ENCODE measurements at places on chromosomes 4 and X.

- DNase-seq = no peak
Measured at GRCh38 chrX:148620023-148620422, 119.6 kb downstream of the AFF2 start.

- DNase-seq = no peak
Measured at GRCh38 chr4:184382189-184382846, 92.0 kb downstream of the IRF2 start.

DNA sequence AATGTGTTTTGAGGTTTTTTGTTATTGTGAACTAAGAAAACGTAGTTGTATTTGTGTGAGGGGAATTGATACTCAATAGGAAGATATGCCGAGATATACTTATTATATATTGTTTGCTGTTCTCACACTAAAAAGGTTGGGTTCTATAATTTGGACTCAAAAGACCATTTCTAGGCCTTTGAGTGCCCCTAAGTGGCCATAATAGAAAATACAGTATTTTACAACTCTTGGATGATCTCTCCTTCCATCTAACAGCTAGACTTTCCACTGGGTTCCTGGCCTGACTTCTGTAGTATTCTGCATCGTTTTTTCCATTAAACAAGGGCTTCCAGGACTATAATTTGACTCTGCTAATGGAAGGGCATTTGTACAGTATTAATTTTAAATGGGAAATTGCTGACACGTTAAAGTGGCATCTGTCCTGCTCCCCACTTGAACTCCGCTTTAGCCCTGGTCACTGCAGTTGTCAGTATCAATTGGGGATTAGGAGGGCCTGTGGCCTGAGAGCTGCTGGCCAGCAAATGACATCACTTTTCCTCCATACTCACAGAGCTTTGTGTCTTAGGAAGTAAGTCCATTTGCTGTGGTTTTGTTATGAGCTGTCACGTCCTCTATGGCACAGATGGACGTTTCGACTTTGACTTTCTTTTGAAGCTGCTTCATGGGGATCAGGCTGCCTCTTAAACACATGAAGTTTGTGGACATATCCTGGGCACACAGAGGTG, 176.9 kb downstream of the SLIT2 start:
- no peak for DNase-seq

GRCh38 chr4:105440890-105441289, 33.0 kb downstream of the PPA2 start:
- DNase-seq = no peak

GRCh38 chr4:152870606-152871005, 65.5 kb upstream of the FHDC1 start:
- DNase-seq = no peak

GRCh38 chr4:10590896-10591295, 93.7 kb downstream of the CLNK start:
- DNase-seq = peak; percentile 57

- no peak for DNase-seq
Measured at GRCh38 chr4:14225688-14226207, 598.2 kb upstream of the BOD1L1 start.

GRCh38 chr4:85762529-85762871, 287.6 kb downstream of the ARHGAP24 start:
- peak; percentile 79 for DNase-seq

- no peak for DNase-seq
Measured at GRCh38 chr4:26367811-26368210, 47.0 kb downstream of the RBPJ start.

DNA sequence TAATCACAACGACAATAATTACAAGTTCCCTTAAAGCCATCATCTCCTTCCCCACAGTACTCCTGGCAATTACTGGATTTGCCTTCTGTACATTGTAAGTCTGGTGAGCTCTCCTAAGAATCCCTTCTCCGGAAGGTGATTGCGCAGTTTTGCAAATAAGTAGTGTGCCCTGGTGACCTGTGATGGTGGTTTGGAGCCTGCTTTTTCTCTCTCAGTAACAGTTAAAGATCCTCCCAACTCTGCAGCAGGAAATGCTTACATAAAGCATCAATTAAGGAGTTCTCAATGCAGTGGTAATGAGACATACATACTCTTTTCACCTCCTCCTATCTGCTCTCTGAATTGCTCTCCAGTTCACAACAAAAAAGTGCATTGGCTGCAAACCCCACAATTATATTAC, 159.7 kb downstream of the SH2D1A start:
- no peak for DNase-seq

GRCh38 chrX:30593440-30594200, 16.1 kb upstream of the TASL start:
- no peak for DNase-seq

GRCh38 chr4:180528003-180528402, 1715.2 kb upstream of the TENM3 start:
- no peak for DNase-seq

DNA sequence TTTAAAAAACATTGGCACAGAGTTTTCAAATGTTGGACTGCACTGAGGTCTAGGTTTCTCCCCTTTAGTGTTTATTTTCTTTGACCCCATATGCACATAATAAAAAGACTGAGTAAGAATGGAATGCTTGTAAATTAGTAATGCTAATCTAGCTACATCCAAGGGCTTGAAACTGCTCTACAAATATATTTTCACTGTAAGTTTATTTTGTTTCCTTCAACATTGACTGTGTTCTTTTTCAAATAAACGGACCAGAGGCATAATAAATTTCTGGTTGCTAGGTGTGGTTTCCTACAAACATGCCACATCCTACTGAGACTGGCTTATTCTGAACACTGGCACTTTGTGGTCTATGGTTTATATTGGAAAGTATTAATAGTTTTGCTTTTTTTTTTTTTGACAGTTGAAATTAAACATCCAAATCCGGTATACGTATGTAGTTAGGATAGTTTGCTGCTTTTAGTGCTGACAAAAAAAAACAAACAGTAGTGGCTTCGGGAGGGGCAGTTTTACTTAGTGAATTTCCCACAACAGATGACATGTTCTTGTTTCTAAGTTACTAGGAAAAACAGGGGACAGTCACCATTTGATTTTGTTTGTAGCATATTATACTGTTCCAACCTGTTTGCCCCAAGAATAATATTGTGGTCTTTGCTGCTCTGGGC, 13.2 kb downstream of the CA5B start:
- no peak for DNase-seq

- DNase-seq = no peak
Measured at GRCh38 chr4:158786955-158787354, 18.1 kb downstream of the FNIP2 start.

DNA sequence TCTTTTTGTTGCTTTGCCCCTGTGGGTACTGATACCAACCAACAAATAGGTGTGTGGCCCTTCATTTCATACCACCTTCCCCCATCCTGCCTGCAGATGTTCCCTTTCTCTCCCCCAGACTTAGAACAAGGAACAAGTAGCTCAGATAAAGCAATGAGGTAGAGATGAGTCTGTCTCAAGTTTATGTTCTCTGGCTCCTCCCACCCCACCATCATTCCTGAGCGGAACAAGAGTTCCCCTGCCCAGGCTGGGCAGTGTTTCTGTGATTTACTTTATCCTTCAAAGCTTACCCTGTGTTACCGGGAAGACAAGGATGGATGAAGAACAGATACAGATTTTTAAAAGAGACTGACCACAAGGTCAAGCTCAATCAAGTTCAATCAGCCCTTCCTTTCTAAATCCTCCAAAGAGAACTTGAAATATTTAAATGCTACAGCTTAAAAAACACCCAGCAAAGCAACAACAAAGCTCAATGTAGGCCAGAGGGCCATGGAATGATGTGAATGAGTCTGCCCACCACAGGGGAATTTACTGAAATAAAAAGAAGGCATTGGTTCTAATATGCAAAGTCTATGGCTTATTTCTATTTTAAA, 80.1 kb upstream of the UCP1 start:
- DNase-seq = no peak

GRCh38 chrX:145405012-145405411, 157.7 kb downstream of the SPANXN1 start:
- peak; percentile 18 for DNase-seq

- no peak for DNase-seq
Measured at GRCh38 chrX:139864640-139865039, 68.2 kb downstream of the ATP11C start.

- DNase-seq = no peak
Measured at GRCh38 chrX:69317721-69318120, 152.5 kb upstream of the PJA1 start.

GRCh38 chr4:75781305-75781704, 56.9 kb downstream of the USO1 start:
- no peak for DNase-seq

DNA sequence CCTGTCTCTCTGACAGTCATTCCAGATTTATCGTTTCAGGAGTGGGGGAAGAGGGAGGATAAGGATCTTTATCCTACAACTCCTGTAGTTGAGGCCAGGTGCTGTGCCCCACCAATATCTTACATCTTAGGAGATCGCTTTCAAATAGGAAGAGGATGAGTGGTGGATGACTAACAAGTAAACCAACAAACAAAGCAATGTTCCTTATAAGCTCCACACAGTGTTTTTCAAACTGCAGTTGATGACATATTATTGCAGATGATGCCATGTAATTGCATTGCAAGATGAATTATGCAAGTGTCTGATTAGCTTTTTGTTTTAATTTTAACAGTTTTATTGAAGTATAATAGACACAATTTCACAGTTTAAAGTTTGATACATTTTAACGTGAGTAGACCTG, 35.8 kb upstream of the TMEM164 start:
- DNase-seq = no peak

DNA sequence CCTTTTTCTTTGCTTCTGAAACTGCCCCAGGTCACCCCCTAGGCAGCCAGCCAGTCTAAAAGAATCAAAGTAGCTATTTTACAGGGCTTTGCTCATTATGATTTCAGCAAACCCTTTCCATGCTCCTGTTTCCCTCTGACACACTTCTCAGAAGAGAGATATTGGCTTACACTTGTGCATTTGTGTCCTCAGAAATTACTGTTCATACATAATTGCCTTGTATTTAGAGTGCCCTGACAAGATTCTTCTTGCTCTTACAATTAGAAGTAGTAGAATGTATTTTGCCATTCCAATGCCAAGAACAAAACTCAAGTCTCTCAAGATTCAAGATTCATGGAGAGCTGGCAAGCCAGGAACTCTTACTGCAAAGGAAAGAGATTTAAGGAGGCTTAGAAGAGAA, 531.0 kb upstream of the ZFP42 start:
- DNase-seq = no peak

DNA sequence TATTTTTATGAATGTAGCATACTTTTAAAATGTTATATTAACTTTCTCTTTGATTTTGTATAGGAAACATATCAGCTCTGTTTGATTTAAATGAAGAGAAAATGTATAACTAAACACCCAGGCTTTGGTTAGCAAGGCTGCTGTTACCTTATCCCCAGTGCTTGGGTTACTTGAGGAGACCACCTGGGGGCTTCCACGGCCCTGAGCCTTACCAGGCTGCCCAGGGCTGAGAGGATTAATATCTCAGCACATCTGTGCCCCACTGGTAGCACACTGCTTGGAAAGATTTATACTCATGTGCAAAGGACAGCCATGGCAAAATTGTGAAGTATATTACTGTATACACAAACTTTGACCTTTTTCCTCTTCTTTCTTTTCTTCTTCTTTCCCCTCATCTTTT, 752.9 kb downstream of the RAPGEF2 start:
- DNase-seq = no peak

DNA sequence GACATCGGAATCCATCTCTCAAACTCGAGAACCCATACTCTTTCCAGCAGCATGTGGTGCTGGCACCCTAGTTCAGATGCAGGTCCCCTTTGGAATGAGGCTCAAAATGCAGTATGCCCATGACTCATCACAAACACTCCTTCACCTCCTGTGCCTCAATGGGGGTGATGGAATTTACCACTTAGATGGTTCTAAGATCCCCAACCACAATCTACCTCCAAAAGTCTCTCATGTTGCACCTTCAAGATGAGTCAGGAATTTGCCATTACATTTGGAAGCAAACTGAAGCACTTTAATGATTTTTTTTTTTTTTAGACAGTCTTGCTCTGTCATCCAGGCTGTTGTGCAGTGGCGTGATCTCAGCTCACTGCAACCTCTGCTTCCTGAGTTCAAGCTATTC, 8.5 kb upstream of the MID1 start:
- DNase-seq = no peak

DNA sequence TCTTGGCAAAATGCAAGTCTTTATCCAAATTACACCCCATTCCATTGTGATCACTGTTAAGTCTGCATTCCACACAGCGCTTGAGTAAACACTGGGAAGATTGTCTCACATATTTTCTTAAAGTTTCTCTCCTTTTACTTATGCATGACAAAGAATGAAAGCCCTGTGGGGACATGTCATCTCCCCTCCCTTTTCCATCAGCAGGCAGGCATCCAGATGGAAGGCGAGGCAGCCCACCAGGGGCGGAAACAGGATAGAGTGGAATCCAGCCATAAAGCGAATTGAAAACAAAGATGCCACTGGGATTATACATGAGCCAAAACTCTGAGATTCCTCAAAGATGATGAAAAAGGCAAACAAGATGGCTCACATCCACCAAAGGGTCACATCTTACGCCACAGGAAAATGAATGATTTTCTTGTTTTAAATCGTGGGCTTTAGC, 78.2 kb downstream of the AFAP1 start:
- DNase-seq = peak; percentile 74

DNA sequence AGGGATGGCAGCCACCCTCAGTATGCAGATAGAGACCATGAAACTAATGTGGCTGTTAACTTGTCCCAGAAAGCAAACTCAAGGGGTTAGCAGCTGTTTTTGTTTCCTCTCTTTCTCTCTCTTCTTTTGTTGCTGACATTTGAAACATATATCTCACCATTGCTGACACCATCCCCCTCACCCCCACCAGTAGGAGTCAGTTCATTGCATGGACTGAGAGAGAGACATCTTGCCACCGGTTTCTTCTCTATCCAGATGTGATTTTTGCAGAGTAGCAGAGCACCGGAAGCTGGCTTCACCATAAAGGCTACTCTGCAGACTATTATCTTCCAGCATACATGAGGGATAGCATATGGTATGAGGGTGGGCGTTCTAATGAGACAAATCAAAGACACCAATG, 177.1 kb upstream of the FRG1 start:
- DNase-seq = no peak

- DNase-seq = no peak
Measured at GRCh38 chr4:66655505-66655904, 889.8 kb downstream of the CENPC start.

DNA sequence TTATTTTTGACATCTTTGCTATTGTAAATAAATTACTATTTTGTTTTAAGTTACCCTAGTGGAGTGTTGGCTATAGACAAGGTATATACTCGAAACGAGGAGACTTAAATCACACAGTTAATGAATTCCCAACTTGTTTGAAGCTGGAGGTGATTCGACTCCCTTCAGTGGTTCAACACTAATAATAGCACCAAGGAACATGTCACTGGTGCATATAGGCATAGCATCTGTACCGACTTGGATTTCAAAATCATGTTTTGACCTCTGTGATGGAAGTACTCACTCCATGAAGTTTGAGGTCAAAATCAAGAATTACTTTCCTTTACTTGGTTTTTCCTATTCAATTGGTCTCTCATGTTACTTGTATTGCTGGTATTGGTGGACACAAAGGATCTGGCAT, 66.5 kb downstream of the ZFX start:
- no peak for DNase-seq

GRCh38 chr4:54568184-54568583, 89.6 kb upstream of the KIT start:
- no peak for DNase-seq

- no peak for DNase-seq
Measured at GRCh38 chrX:25112156-25112555, 96.4 kb upstream of the ARX start.
